DND-41 (cell line): ENCODE measurements at places on chromosomes 7 and 10.

- DNase-seq: no peak
These were observed 35.1 kb downstream of the SDK1 start for GRCh38 chr7:3336042-3336665.

DNA sequence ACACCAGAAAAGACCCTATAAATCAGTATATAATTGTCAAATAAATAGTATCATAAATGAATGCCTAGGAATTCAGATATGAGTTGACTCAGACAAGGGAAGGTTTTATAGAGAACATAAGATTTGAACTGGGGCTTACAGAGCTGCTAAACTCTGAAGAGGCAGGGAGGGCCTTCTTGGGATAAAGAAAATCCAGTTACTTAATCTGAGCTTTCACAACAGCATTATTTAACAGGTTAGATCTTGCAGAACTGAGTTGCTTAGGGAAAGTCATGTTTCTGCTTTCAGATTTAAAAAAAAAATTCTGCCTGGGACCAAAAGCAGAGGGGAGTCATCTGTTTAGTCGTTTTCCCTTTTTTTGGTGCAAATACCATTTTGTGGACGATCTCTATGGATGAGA, 594.8 kb upstream of the FZD8 start:
- DNase-seq: no peak

DNA sequence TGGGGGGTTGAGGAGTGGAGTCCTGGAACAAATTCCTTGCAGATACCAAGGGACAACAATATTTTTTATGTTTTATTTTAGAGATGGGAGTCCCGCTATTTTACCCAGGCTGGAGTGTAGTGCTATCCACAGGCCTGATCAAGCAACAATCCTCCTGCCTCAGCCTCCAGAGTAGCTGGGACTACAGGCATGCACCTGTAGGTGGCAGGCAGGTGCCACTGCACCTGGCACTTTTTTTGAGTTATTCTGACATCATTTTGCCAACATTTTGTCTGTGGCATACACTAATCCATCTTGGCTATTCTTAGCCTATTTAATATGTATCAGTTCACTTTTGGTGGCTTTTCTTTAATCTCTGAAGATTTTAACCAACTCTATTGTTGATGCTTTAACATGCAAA, 317.8 kb upstream of the MTPN start:
- no peak for DNase-seq

DNA sequence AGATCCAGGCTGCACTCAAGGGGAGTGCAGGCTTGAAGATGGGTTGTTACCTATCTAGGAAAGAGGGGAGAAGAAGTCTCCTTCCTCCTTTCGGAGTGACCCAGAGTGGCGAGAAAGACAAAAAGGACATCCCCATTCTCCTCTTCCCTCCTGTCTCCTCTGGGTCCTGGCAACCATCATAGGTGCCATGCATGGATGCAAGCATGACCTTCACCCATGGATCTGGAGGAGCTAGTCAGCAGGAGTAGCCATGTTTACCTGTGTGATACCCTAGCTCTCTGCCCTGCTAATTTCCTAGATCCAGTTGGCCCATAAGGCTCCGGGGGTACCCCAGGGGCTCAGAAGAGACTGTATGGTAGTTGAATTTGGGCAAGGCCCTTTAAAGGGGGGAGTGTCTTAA, 17.2 kb upstream of the CROT start:
- DNase-seq: no peak
